Kidney epithelial cell (primary cell): ENCODE measurements at places on chromosomes 6 and 20.

DNA sequence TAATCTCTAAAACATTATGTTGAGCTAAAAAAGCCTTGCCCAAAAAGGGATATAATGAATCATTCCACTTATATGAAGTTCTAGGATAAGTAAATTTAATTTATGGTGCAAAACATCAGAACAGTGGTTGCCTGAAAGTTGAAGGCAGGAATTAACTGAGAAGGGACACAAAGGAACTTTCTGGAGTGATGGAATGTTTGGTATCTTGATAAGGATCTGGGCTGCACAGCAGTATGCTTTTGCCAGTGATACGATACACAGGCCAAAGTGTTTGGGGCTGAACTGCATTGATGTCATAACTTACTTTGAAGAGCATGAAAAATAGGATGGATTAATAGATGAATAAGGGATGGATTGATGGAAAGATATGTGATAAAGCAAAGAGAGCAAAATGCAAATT lies 146.1 kb upstream of the LRFN2 start:
- no peak for DNase-seq

DNA sequence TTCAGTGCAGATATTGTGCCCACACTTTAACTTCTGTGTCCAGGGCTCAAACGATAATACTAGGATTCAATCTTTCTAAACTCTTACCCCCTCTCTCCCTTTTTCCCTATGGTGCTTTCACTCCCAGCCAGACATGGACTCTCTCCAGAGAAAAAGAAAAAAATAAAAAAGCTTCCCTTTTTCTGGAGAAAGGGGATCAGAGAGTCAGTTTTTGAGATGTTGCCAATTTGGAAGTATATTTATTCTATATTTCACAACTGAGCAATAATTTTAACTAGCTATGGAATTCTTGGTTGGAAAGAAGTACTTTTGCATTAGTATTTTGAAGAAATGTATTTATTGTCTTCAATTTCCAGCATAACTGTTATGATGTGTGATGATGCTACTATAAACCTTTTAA lies 72.2 kb upstream of the ZFP64 start:
- no peak for DNase-seq

DNA sequence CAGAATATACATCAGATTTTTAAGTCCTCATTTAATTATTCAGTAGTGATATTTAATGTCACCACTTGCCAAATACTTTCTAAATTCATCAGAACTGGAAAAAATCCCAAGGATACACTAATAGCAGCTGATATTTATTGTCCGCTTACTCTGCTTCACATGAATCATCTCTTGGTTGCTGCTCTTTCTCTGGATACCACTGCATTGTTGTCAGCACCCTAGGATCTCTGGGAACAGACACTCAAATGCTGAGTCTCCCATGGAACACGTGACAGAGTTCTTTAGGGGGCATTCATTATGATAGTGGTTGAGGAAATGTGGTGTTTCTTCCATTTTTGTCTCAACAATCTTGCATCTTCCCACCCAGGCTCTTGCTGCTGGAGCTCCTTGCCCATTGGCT lies 318.0 kb downstream of the RFPL4B start:
- DNase-seq = no peak

GRCh38 chr20:16367948-16368560 lies 205.2 kb downstream of the KIF16B start:
- no peak for DNase-seq

DNA sequence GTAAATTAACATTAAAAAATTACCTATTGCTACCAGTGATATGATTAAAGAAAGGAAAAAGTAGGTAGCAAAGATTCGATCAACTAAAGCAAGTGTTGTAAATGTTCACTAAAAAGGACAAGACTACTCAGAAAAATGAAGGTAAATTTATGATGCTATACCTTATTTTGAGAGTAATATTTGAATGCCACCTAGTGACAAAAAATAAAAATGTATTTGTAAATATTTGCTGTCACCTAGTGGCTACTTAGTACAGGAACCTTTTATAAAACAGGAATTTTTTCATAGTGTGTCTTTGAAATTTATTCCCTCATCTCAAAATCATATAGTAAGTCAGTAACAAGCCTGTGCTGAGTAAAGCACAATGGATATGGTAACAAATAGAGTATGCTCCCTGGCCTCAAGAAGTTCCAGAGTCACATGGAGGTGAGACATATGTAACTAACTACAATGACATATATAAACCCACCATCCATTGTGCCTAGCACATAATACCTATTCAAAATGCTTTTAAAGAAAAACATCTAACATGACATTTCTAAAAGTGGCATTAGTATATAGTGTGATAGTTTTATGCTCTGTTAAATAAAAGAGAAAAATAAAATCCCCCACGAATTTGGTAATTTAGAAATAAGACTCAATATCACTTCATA lies 193.1 kb upstream of the SIM1 start:
- no peak for DNase-seq

- DNase-seq = no peak
Measured at GRCh38 chr6:72621291-72622093, at the start of gene KCNQ5. KCNQ5 (plus strand) TSS chr6:72622064.

- no peak for DNase-seq
Measured at GRCh38 chr6:25481267-25481666, 170.7 kb upstream of the SCGN start.

DNA sequence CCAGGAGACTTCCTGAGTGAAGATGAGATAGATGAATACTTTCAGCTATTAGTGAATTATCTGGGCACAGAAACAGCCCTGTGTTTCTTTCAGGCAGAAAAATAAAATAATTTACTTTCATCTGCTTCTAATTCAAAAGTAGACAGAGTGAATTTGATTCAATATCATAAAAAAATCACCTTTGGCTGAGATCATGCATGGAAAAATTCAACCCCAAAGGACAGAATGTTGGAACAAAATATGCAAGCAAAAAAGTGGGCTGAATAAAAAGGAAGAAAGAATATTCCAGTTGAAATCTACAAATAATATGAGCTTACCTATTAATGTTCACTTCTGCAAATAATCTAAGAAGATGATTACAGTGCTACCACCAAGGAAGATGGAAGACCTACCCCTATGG lies 546.9 kb downstream of the TFAP2B start:
- DNase-seq = no peak

GRCh38 chr20:57842720-57843119 lies 132.9 kb upstream of the PMEPA1 start:
- DNase-seq = no peak

DNA sequence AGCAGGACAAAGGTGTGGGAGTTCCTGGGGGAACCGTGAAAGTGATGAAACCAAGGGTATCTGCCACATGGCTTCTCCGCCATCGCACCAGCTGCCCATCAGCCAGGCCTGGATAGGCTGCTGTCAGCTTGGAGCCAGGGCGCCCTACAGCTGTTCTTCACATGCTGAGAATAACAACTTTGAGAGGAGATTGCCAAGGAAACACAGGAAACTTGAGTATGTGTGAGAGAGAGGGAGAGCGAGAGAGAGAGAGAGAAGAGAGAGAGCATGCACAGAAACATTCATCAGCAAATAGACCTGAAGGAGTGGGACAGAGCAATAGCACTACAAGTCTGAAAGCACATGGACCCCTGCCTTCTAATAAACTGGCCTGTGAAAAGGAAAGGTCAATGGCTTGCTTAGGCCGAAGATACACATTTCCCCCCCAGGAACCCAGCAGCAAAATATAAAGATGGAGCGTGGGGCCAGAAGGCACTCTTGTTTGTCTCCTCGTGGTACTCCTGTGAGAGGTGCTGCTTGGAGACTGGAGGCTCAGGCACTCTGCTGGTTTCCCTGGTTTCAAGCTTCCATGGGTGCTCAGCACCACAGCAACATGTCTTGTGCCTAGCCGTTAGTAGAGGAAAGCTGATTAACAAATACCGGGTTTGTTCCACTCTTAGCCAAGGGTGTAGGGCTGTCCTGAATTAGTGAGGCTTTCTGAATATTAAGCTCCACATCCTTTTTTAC lies 53.0 kb downstream of the SNAP25 start:
- no peak for DNase-seq

DNA sequence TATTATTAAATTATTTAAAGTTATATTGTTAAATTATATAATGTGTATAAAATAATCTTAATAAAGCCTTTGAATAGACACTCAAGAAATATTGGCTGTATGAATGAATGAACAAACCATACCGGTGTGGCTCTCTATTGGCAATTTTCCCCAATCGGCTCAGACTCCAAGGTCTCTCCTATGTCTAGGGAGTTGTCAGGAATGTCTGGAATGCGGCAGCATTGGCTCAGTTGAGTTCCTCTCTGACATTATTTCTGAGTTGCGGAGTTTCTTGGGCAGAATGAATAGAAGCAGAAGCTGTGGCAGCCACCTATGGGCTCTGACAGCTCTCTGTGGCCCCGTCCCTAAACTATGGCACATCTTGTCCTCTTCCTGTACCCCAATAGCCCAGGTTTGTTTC lies 111.0 kb downstream of the SOBP start:
- DNase-seq = peak; percentile 39

GRCh38 chr6:39226639-39227329 lies 2.5 kb downstream of the KCNK5 start:
- no peak for DNase-seq

- DNase-seq = no peak
Measured at GRCh38 chr6:12842114-12842513, 125.5 kb downstream of the PHACTR1 start.

GRCh38 chr20:53897884-53898555 lies 172.4 kb downstream of the BCAS1 start:
- no peak for DNase-seq

- DNase-seq = no peak
Measured at GRCh38 chr6:33770124-33770832, 18.7 kb downstream of the LEMD2 start.

- no peak for DNase-seq
Measured at GRCh38 chr20:14830466-14830865, 493.1 kb upstream of the FLRT3 start.

GRCh38 chr6:133184798-133185372 lies 56.3 kb upstream of the EYA4 start:
- no peak for DNase-seq

DNA sequence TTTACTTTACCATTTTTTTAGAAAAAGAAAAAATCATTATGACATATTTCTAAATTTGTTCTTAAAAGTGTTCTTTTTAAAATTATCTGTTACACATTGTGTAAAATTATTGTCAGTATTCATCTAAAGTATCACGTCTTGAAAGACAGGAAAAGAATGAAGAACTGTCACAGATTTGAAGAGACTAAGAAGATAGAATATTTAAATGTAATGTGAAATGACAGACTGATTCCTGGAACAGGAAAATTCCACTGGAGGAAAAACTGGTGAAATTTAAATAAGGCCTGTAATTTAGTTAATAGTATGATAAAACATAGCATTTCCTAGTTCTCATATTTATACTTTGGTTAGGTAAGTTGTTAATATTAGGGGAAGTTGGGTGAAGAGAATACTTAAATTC lies 52.8 kb upstream of the RUNX2 start:
- no peak for DNase-seq

GRCh38 chr20:58950603-58951002 lies 30.5 kb upstream of the NELFCD start:
- no peak for DNase-seq

DNA sequence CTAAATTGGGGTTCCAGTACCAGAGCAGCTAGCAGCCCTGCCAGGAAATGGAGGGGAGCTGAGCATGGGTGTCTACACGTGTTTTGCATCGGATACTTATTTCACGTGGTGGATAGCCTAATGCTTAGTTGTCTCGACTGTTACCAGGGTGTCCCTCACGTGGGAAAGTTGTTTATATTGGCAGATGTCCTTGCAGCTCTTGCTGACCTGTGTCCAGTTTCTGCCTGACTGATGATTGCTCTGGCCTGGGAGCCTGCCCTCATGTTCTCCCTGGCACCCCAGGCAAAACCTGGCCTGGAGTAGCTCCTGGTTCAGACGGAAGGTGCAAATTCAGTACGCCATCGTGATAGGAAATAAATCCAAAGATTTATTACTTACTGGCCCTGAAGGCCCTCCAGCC lies 11.8 kb upstream of the FERMT1 start:
- no peak for DNase-seq

- DNase-seq = no peak
Measured at GRCh38 chr6:10414756-10415616, at the start of gene TFAP2A. TFAP2A (minus strand) TSS chr6:10415074; CDS start chr6:10414991, 83 bp downstream.

DNA sequence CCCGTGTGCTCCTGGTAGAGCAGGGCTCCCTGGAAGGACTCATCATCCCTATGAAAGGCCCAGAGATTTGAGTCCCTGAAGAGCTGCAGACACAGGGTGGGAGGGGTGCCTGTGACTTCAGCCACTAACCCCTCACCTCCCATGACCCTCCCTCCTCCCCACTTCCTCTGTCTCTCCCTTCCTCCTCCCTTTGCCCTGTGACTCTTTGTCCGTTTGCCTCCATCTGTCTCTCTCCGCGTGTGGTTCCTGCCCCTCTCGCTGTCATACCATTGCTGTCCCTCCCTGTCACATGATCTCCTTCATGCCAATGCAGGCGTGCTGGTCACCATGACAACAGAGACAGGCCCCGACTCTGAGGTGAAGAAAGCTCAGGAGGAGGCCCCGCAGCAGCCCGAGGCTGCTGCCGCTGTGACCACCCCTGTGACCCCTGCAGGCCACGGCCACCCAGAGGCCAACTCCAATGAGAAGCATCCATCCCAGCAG lies 19.0 kb downstream of the EPB41L1 start:
- DNase-seq = no peak

DNA sequence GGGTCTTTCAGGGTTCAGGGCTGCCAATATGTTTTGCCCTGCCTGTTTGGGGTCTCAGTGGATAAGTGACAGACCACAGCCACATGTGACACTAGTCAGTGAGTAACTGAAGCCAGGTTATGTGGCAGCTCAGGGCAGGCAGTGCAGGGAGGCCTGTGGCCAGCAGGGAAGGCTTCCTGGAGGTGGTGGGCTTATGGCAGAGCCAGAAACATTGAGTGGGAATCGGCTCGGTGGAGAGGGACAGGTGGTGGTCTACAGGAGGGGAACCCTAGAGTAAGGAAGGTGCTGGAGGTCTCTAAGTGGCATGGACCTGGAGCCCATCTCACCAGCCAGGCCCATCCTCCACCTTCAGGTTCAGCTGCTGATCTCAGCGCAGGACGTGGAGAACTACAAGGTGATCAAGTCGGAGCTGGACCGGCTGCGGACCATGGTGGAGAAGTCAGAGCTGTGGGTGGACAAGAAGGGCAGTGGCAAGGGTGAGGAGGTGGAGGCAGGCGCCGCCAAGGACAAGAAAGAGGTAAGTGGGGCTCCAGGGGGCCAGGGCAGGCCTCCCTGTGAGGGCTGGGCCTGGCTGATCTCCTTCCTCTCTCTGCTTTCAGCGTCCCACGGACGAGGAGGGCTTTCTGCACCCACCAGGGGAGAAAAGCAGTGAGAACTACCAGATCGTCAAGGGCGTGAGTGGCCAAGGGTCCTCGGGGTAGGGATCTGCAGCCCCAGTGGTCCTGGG lies 34.9 kb downstream of the UQCC2 start:
- no peak for DNase-seq

DNA sequence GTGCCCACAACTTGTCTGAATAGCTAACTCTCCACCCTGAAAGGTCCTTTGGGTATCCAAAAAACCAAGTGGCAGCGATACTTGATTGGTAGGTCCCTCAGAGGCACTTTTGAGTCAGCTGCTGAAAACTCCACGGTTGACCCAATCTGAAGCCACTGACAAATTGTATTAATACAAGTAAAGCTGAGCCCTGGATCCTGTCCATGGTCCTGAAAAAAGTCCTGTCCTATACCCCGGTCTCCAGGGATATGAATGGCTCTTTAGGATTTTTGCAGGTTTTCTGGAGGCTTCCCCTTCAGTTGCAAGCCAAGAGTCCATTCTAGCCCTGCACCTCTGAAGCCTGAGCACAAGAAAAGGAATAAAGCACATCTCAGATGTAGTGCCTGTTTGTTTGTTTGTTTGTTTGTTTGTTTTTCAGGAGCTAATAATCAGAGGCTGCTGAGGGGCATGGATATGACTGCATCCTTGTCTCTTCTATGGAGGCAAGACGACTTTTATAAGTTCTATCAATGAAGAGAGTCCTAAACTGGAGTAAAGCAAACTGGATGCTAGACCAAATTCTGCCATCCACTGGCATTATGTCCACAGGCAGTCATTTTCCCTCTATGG lies 1.7 kb upstream of the SLC12A5 start:
- DNase-seq = no peak
